ENCODE measurements at places on chromosomes 16 and 17. TPM values are rescaled to one million over a fixed set of nuclear protein-coding genes. Genes with fewer than 3 reads are reported as not detected.
A peak's percentile ranks its signal among the peaks of the same experiment; 100 is the strongest.

Gene SRSF2
- 70.7 TPM for total RNA-seq

Gene PIRT
- total RNA-seq, result not detected

GRCh38 chr17:61066062-61066461 lies 333.6 kb upstream of the TBX2 start:
- DNase-seq, result no peak

- no peak for DNase-seq
Observed at GRCh38 chr17:8608001-8608400, 22.5 kb downstream of the MYH10 start.

DNA sequence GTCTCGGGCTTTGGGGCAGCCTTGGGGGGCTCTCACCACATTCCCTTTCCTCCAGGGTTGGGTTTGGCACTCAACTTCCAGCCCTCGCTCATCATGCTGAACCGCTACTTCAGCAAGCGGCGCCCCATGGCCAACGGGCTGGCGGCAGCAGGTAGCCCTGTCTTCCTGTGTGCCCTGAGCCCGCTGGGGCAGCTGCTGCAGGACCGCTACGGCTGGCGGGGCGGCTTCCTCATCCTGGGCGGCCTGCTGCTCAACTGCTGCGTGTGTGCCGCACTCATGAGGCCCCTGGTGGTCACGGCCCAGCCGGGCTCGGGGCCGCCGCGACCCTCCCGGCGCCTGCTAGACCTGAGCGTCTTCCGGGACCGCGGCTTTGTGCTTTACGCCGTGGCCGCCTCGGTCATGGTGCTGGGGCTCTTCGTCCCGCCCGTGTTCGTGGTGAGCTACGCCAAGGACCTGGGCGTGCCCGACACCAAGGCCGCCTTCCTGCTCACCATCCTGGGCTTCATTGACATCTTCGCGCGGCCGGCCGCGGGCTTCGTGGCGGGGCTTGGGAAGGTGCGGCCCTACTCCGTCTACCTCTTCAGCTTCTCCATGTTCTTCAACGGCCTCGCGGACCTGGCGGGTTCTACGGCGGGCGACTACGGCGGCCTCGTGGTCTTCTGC lies 8.4 kb downstream of the SLC16A3 start:
- no peak for DNase-seq

GRCh38 chr16:56257666-56258342 lies 66.5 kb downstream of the GNAO1 start:
- peak; percentile 63 for DNase-seq

Measured in heart right ventricle (tissue), 16 donors.